ENCODE measurements at places on chromosomes 3 and 15.

DNA sequence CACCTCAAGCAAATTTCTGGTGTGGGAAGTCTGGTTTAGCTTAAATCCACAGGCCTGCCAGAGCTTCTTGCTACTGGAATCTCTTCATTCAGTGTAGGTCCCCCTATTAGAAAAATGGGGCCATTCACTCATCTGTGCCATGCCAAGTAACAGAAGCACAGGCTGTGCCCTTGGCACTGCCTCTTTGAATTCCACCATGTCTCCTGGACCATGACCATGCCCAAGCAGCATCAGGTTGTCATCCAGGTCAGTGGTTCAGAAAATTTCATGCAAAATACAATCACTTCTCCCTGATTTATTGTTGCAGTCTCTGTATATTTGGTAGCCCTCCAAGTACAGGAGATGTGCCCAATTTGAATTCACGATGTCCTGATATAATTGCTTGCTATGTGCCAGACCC is 602.1 kb upstream of the ZNF385D start:
- no peak for DNase-seq

- no peak for DNase-seq
Observed at GRCh38 chr15:62165104-62165792, at the start of gene C2CD4B. C2CD4B (minus strand) TSS chr15:62165285; CDS start chr15:62164984, 301 bp downstream.

DNA sequence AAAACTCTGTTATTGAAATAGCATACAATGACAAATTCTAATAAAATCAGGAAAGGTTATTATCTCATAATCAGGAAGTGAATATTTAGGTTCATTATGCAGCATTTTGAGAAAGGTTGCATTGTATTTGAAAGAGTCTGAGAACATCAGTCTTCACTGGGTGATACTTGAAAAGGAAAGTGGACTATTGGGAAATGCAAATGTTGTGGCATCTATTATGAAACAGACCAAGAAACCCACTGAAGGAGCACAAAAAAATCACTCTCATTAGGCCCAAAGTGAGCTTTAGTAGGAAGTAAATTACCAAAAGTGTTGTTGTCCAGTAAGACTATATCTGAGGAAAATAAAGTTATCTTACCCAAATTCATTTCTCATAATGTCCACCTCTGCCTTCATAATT is 90.8 kb downstream of the ZPLD1 start:
- no peak for DNase-seq

GRCh38 chr3:129650256-129650872 is 43.9 kb upstream of the PLXND1 start:
- peak; percentile 14 for DNase-seq

DNA sequence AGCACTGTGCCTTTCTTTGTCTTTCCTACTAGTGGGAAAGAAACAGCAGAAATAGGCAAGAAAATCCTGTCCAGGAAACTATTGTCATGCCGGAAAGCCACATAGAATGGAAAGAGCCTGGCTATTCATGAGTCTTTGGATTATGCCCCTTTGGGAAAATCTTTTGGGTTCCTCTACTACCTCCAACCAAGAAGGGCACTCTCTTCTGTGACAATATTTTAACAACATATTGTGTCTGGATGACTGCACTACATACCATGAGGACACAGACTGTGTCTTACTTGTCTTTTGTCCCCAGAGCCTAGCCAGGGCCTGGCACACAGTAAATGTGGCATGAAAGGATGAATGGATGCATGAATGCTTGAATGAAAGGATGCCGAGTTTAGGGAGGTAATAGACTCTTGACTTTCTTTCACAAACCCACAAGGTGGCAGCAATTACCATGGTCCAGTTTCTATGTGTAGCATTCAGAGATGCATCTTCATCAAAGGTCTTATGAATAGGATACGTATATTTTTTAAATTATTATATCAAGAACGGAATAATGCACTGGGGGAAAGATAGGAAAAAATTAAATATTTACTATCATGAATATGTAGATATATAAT is 30.3 kb downstream of the ARL14 start:
- peak; percentile 20 for DNase-seq

GRCh38 chr3:128841926-128842920 is 37.2 kb upstream of the ACAD9 start:
- DNase-seq = no peak

- DNase-seq = no peak
Observed at GRCh38 chr3:14925729-14926591, 21.4 kb upstream of the NR2C2 start.

- DNase-seq = peak; percentile 9
Observed at GRCh38 chr3:10366651-10367101, 45.8 kb upstream of the SEC13 start.

- no peak for DNase-seq
Observed at GRCh38 chr15:74960286-74960685, 3.7 kb upstream of the RPP25 start.

DNA sequence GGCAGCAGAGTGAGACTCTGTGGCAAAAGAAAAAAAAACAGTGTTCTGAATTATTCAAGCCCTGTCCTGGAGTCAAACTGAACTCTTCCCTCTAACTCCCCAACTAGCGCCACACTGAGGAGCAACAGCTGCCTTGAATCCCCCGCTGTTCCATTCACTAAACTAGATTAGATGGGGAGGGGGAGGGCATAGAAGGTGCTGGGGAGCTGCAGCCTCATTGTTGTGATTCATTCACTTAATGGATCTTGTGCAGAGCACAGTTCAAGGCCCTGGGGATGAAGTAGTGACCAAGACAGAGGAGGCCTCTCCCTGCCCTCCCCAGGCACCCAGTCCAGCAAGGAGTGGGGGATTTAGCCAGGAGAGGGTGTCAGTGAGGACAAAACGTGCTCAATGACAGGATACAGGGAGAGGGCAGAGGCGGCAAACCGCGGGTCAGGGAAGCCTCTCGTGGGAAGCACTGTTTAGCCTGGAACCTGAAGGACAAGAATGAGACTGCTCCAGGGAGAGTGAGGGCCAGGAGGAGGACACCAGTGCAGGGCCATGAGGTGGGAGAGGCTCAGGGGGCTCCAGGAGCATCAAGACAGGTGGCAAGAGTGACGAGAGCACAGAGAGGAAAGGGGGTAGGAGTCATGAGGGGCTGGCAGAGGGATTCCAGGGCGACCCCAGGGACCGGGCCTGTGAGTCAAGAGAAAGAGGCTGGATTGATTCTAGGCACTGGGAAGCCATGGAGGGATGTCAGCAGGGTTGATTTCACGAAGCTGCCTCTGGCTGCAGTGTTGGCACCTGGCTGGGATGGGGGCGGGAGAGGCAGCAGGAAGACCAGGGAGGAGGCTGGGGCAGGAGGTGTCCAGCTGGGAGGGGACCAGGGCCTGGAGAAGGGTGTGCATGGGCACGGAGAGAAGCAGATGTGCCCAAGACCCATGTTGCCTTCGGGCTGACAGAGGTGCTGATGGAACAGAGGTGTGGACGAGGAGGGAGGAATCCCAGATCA is 31.4 kb downstream of the ALS2CL start:
- DNase-seq = no peak

- no peak for DNase-seq
Observed at GRCh38 chr3:194906229-194906629, 220.5 kb downstream of the FAM43A start.

GRCh38 chr3:177622520-177622919 is 425.2 kb upstream of the TBL1XR1 start:
- DNase-seq = no peak

DNA sequence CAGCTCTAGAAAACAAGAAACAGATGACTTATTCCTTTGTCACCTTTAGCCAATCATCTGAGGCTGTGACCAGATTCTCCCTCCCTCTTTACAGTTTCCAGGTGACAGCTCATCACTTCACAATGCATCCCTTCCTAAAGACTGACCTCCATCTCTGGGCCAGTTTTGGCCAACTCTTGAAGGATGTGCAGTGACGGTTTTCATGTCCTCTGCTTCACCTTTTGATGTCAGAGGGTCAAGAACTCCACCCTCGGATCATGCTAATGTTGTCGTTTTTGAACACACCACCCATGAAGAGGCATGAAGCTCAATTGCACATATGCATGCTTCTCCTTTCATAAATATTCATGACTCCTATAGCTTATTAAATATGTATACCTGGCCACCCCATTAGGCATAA is 161.2 kb upstream of the SYNPR start:
- no peak for DNase-seq

GRCh38 chr15:49715211-49715610 is 94.4 kb downstream of the DTWD1 start:
- DNase-seq = no peak

- DNase-seq = no peak
Observed at GRCh38 chr3:20130106-20130505, 55.9 kb downstream of the SGO1 start.

DNA sequence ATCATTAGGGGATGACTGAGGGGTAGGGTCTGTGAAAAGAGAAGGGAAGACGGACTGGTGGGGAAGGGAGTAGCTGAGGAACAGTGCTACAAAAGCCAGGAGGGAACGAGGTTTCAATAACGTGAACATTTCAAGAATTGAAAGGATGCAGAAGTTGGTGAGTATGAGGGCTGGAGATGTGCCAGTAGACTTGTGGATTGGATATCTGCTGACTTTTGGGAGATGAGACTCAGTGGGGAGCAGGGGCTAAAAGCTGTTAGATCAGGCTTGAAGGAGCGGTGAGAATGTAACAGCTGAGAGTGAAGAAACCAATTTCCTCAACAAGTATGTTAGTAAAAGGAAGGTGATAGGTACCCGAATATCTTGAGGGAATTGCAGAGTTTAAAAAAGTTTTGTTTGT is 65.2 kb downstream of the GTPBP8 start:
- DNase-seq = no peak

DNA sequence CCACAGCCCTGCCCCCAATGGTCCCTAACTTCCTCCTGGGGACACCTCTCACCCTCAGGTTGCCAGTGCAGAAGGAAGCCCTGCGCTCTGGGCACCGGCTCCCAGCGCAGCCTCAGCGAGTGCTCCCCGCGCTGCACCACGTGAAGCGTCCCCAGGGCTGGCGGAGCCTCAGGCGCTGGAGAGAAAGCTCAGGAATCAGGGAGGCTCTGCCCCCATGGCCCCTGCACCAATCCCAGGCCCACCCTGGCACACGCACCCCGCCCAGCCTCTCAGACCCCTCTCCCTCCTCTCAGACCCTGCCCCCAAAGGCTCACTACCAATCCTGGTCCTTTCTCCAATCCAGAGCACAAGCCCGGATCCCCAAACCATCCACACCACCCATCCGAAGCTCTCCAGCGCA is 6.9 kb downstream of the COL7A1 start:
- DNase-seq = no peak

DNA sequence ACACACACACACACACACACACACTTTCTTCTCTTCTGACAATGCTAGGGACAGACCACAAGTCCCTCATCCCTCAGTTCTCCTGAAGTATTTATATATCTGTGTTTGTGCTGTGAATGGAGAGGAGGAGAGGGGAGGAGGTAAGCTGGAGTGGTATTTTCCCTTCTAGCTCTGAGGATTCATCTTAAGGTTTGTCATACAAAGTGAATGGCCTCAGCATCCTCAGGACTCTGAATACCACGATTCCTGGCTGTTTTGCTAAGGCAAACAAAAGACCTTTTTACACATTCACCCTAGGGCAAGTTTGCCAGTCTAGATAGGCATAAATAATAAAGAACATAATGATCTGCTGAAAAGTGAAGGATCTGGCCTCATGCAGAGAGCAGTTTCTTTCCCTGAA is 65.7 kb upstream of the CHMP2B start:
- DNase-seq = no peak

- DNase-seq = peak; percentile 77
Observed at GRCh38 chr3:197297476-197298340, 704 bp downstream of the DLG1 start.
